Stromal cell of bone marrow (primary cell): ENCODE measurements at places on chromosomes 6 and 20.

GRCh38 chr6:24856246-24856599, 57.5 kb upstream of the ARMH2 start:
- DNase-seq, result no peak

DNA sequence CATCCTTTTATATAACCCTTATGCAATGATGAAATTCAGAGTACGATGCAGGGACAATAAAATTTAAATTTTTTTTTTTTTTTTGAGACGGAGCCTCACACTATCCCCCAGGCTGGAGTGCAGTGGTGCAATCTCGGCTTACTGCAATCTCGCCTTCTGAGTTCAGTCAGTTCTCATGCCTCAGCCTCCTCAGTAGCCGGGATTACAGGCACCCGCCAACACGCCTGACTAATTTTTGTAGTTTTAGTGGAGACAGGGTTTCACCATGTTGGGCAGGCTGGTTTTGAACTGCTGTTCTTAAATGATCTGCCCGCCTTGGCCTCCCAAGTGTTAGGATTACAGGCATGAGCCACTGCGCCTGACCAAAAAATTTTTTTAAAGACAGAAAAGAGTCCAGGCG, 15.2 kb downstream of the MTO1 start:
- no peak for DNase-seq

GRCh38 chr6:85690071-85690470, 47.4 kb upstream of the SYNCRIP start:
- DNase-seq, result no peak

- no peak for DNase-seq
These were observed 54.9 kb upstream of the ARHGAP18 start for GRCh38 chr6:129764761-129765407.

DNA sequence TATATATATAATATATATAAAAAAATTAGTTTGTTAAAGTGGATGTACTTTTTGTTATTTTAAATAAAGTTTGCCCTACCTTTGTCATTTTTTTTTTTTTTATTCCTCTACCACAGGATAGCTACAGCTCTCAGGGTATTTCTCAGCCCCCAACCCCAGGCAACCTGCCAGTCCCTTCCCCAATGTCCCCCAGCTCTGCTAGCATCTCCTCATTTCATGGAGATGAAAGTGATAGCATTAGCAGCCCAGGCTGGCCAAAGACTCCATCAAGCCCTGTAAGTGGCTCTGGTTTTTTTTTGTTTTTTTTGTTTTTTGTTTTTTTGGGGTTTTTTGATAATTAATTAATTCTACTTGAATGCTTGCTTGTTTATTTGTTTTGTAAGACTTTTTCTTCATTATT, 148.6 kb downstream of the TMEM242 start:
- DNase-seq, result no peak

DNA sequence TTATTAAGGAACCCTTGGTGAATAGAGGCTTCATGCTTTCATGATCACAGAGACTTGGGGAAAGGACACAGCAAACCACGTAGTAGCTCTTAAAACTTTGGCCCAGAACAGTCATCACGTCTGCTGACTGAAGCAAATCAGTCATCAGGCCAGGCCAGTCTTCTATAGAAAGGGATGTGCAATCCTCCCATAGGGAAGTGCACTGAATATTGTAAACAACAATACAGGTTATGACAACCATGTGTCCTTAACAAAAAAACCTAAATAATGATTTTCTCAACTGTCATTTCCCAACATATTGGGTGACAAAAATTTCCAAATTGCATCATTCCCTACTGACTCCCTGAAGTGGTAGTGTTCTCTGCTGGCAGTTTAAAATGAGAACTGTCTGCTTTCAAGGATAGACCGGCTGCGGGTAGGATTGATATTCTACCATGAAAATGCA, 388.2 kb upstream of the CITED2 start:
- no peak for DNase-seq

DNA sequence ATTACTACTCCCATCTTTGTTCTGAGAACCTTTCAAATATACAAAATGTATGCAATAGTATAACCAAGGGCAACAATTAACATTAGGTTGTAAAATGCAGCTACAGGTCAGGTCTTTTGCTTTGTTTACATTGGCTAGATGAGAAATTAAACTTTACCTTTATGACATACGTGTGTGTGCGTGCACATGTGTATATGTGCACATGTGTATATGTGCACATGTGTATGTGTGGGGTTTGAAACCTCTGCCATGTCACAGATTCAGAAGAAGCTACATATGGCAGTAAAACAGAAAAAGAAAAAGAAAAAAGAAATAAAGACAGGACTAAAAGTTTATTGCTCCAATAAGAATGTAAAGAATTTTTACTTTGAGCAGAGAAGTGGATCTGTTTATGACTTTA, 40.6 kb downstream of the BLOC1S5 start:
- DNase-seq, result no peak

GRCh38 chr6:11605507-11605905, 68.0 kb downstream of the TMEM170B start:
- no peak for DNase-seq

- no peak for DNase-seq
These were observed 73.0 kb downstream of the ZDHHC14 start for GRCh38 chr6:157453978-157454377.

DNA sequence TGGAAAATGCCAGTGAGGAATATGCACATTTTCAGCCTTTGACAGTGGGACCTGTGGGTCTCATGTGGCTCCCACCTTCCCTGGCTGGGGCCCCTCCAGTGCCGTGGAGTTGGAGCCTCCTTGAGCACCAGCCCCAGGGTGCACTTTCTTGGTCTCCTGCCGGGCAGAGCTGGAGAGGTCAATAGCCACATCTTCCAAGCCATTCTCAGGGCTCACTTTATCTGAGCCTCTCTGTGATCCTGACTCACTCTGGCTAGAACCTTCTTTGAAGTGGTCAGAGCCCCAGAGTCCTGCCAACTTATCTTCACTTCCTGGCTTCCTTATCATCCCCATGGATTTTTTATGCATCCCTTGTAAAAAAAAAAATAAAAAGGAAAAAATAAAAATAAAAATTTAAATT, 5.7 kb downstream of the VSX1 start:
- no peak for DNase-seq

- DNase-seq, result no peak
These were observed 42.1 kb downstream of the DAAM2 start for GRCh38 chr6:39834278-39834677.

- DNase-seq, result no peak
These were observed 81.6 kb upstream of the MC3R start for GRCh38 chr20:56166781-56167465.

DNA sequence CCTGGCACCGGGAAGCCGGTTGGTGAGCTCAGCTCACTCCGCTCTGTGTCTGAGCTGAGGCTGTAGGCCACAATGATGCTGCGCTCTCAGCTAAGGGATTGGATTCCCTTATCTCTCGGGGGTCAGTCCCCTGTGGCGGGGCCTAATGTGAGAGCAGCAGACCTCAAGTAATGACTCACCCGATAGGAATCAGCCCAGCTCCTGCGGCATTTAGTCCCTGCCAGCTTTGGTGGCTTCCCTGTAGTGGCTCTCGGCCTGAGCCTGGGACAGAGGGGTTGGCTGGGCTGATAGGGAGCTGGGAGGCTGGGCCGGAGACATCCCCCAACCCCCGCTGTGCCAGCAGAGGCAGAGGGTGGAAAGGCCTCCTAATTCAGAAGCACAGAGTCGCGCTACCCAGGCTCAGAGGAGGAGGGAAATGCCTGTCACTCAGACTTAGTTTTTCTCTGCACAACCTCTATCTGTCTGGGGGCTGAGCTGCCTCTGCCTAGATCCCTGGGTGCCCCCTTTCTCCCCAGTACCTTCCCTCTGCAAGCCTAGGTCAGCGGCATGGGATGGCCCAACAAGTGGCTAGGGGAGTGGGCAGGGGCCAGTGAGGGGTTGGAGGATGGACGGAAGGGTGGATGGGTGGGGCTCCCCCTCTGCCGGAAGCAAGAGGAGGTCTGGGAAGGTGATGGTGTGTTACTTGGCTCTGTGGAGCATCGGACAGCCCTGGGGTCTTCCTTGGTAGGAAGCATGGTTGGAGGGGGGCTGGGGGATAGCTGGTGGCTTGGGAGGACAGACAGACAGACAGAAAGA, 92.2 kb downstream of the CDH22 start:
- DNase-seq, result no peak

DNA sequence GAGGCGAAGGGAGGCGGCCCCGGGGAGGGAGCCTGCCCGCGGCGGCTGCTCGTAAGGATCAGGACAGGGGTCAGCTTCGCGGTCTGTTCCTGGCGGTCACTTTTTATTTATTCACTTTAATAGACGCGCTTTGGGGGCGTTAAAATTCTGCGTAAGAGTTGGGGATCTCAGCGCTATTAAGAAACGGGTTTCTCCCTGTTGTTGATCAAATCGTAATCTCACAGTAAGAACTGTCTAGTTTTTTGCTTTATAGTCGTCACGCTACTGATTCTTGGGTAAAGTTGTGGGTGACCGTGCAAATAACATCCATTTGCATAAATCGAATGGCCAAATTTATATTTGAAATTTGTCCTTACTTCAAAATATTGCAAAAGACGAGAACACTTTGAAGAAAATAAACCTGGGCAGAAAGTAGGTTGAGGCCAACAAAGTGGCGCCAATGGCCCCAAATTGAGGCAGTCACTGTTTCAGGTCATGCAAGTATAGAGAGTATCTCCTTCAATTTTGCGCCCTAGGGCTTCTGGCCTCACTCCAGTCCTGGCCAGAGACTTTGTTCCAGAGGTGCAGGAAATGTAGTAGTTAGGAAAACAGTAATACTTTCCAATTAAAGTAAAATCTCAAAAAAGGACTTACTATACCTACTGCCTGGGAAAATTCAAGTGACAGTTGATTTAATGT, 963 bp upstream of the RMND1 start:
- DNase-seq, result no peak

- DNase-seq, result no peak
These were observed 21.5 kb downstream of the MANBAL start for GRCh38 chr20:37310951-37311350.

DNA sequence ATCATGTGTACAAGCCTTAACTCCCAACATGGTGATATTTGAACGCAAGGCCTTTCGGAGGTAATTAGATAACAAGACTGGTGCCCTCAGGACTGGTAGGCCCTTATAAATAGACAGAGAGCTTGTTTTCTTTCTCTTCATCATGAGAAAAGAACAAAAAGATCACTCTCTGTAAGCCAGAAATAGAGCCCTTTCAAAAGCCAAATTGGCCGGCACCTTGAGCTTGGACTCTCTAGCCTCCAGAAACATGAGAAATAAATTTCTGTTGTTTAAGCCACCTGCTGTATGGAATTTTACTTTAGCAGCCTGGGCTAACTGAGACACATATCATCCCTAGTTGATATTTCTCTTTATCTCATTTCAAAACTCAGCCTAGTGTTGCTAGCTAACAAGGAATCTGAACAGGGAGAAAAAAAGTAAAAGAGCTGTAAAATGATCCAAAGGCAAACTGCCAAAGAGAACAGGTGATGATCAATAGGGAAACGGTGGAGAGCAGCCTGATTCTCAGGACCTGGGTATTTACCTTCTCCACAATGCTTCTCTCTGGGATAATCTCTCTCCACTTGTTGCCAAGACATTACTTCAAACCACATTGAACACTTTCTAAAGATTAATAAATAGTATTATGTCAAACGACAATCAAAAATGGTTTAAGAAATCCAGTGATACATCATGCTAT, 6.1 kb downstream of the COL21A1 start:
- no peak for DNase-seq

DNA sequence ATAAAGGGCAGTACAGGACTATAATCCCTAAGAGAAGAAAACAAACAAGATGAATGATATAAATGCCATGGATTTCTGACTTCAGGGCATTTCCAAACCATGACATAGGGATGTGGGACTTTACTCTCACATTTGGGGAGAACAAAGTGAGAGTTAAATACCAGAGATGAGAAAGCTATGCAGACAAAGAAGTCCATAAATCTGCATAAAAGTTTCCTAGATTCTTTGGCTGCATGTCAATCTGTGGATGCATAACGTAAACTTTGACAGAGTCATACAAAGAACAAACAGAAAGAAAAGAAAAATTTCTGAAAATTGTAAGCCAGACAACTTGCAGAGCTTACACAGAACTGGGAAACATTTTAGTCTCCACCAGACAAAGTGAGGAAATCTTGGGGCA, 11.7 kb downstream of the EPM2A start:
- DNase-seq, result no peak

GRCh38 chr20:46365487-46366220, 40.8 kb downstream of the ELMO2 start:
- no peak for DNase-seq

DNA sequence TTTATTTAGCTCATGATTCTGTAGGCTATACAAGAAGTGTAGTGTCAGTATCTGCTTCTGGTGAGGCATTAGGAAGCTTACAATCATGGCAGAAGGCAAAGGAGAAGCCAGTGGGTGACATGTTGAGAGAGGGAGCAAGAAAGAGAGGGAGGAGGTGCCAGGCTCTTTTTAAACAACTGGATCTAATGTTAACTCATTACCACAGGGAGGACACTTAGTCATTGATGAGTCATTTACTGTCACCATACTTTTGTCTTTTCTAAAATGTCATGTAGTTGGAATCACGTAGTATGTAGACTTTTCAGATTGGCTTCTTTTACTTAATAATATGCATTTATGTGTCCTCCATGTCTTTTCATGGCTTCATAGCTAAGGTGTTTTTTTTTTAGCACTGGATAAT, 58.1 kb downstream of the NUS1 start:
- no peak for DNase-seq
